NCI-H345 (cell line): ENCODE measurements at places on chromosomes 2 and 18.
A peak's percentile ranks its signal among the peaks of the same experiment; 100 is the strongest.

DNA sequence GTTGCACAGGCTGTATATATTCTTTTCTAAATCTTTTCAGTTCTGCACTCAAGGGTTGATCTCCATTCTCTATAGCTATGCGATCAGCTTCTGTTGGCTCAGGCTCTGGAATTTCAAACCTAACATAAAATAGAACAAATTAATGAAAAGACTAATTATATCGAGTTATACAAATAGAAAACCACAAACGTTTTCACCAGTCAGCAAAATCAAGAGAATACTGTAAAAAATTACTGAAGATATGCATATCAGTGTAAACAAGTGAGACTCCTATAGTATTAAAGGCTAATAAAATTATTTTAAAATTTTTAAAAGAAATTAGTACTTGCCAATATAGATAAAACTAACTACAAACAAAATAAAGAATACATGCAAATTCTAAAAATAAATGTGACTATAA is 107.0 kb downstream of the SOS1 start:
- no peak for DNase-seq

DNA sequence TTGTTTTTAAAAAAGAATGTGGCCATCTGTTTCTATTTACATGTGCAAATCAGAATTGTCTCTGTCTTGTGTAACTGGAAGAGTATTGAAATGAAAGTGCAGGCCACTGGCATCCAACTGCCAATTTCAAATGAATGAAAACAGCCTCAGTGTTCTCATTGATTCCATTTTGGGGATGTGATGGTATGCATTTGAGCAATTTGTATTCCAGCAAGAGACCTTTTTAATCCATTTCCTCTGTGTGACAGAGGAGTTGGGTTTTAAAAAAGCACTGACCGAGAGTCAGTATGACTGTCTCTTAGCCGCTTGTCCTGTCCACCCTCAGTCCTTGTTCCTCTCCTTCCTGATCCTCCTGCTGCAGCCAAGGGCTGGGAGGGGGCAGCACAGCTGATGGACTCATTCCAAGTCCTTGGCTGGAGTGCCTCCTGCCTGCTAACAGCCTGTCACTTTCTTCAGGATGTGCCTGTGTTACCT is 50.0 kb downstream of the ASAP2 start:
- DNase-seq, result no peak

DNA sequence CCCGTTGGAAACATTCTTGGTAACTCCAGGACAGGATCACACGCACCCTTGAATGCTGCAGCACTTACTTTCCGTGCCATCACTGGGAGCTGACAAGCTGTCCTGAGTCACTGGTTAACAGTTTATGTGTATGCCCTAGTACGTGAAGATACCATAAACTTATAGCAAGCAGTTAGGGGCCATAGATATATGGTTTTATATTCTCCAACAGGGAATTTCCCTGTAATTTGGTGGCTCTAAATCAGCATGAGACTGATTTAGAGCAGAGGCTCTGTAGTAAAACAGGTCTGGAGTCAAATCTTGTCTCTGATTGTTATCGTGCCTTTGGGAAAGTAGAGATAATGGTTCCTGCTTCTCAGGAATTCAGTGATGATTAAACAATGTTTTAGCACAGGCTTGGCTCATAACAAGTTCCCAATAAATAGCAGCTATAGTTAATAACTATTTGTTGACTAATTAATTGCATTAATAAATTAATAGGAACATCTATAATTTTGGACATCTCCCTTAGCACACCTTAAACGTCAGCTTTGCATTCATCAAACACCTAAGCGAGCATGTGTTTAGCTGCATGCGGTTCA is 215.2 kb downstream of the VAPA start:
- DNase-seq, result no peak

GRCh38 chr2:134623796-134624195 is 95.0 kb downstream of the TMEM163 start:
- no peak for DNase-seq

- no peak for DNase-seq
These were observed 260.5 kb upstream of the THUMPD2 start for GRCh38 chr2:40039549-40039948.

DNA sequence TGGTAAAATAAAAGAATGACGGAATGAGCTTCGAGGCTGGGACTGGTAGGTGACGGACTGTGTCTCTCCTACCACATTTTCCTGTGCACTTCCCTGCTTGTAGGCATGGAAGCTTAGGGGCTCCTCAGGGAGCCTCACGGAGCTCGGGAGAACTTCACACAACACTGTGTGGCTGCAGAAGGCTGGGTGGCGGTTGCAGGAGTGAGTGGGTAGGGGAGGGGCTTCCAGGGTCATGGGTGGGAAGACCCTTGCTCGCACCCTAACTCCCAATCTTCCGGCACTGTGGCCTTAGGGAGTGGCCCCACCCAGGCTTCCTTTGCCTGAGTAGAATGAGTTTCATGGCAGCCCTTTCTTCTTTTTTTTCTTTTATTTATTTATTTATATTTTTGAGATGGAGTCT is 128.6 kb downstream of the INHBB start:
- no peak for DNase-seq

DNA sequence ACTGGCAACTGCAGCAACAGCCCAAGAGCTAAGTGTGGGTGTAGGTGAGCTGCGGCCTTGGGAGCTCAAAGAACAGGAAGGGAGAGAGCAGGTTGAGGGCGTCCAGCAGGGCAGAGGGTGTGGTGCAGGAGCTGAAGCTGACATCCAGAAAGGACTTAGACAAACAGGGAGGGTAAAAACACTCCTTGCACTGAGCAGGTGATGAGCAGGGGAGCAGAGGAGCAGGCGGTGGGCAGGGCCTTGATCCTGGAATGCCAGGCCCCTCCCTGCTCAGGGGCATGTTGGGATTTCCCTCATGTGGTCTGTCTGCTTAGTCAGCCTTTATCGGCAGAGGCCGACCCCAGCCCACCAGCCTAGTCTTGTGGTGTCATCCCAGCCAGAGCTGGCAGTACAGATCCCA is 63.6 kb downstream of the VSNL1 start:
- no peak for DNase-seq

DNA sequence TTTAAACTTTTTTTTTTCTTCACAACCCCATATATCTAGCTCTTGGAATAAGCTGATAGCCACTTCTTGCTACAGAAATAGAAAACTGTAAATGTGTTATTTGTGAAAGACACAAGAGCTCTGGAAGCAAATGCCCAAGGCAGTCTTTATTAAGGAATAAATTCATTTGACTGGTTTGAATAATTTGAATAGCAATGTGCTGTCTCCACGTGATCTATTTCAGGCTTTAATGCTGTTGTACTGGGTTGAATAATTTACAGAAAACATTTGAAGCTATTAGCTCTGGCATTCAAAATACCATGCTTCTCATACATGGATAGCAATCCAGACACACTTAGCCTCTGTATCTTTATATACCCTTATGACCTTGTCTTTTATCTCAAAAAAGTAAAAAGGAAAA is 366.7 kb upstream of the KCNJ3 start:
- DNase-seq, result no peak

DNA sequence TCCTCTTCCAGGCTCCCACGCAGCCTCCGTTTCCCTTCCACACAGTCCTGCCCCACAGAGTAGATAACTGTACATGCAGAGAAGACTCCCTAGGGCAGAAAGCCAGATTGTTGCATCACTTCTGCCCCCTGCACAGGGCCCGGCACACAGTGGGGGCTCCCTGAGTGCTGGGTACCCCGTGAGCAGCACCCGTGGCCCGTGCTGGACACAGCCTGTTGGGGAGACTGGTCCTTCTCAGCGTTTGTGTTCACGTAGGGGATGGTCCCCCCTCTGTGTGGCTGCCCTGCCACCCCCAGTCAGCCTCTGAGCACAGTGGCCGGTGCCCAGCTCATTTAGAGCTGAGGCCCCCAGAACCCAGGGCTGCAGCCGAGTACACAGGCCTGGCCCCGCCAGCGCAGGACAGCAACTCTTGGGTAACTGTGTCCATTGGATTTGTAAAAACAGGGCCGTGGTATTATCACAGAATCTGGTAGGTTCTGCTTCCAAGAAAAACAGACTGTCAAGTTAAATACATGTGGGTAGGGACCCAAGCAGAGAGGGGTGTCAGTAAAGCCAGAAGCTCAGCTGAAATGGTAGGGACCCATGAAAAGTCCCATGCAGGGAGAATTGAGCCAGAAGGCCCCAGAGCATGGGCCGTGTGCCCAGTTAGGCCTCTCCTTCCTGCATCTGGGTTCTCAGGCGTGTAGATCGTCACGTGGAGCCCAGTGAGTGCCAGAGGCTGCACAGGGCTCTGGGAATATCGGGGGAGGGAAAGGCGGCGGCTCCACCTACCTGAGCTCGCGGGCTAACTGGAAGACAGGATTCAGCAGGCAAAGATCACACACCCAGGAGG is 257.3 kb downstream of the ATAD2B start:
- no peak for DNase-seq

DNA sequence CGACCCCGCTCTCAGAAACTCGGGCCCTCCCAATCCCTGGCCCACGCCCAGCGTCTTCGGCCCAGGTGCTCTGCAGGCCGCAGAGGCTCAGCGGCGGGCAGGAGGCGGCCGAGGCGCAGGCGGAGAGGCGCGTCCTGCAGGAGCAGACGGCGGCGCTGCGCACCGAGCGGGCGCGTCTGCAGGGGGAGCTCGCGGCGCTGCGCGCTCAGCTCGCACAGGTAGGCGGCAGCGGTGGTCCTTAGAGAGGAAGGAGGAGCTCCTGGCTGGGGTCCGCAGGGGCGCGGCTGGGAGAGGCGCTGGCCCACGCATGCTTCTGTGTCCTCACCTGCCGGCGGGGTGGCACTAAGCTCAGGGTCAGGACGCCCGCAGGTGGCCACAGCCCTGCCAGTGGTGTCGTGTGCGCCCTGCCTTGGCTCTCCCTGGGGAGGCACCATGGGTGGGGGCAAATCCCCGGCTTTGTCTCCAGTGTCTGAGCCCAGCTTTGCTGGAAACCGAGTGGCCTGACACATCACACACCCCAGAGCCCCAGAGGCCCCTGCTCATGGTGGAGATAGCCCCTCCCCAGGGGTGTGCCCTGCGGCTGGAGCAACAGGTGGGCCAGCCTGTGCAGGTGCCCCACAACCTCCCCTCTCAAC is 14.9 kb upstream of the SNED1 start:
- peak; percentile 72 for DNase-seq

GRCh38 chr2:158212301-158212700 is 110.6 kb downstream of the UPP2 start:
- DNase-seq, result no peak

DNA sequence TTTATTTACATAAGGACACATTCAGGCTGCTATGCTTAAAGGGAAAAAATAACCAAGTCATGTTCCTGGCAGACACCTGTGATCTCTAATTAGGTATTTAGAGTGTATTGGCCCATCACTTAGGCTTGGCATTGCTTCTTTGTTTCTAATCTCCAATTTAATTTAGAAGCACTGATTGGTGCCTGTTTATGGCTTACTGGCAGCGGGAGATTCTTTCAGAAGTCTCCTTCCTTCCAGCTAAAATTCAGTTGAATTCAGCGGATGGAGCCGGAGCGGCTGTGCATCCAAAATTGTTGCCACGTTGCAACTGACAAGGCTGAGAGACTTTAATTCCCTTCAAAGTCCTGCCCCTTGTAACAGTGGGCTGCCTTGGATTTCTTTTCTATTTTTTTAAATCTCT is 66.5 kb downstream of the VWA3B start:
- no peak for DNase-seq

GRCh38 chr2:193539188-193539587 is 1344.5 kb upstream of the TMEFF2 start:
- DNase-seq, result no peak

DNA sequence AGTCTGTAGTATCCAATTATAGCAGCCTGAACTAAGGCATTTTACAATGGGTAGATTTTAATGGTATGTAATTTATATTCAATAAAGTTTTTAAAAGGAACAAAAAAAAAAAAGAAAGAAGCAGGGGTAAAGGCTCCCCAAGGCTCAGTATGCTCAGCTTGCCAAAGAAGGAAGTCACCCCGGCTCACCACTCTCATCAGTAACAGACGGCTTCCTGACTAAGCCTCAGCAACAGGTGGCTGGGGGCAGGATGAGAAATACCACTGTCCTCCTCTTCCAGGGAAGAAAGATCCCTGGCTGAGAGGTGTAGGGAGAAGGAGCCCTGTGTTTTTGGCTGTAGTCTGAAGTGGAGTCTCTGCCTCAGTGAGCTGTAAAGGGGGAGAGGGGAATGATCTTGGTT is 121.2 kb downstream of the ARHGEF4 start:
- DNase-seq, result no peak

DNA sequence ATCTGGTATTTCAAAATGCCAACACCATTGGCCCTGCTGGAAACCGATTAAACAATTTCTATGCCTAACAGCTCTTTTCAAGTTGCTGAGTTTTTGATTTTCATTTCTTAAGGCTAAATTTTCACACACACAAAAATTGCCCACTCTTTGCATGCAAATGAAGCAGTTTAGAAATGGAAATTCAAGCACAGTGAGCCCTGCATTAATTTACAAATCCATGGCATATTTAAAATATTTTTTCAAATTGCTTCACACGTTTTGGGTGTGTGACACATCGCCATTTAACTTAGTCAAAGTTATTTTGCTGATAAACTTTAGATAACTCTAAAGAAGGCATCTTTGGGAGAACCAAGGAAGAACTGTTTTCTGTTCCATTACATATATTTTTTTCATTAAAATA is 184.8 kb downstream of the TXNL1 start:
- no peak for DNase-seq

DNA sequence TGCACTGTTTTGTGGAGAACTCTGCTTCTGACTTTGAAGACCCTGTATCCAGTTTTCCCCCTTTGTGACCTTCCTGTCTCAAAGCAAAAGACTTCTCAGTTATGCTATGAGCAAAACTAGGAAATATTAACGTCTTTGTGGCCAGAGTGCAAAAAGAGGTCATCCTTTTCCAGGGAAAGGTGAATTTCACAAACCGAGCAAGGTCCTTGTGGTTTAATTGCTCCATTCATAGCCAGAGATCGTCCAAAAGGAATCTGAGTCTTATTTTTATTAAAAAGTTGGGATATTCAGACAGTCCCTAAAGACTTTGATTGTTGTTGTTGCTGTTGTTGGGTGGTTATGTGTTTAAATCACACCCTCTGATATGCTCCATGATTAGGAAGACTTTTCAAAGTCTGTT is 77.4 kb downstream of the NAB1 start:
- no peak for DNase-seq

DNA sequence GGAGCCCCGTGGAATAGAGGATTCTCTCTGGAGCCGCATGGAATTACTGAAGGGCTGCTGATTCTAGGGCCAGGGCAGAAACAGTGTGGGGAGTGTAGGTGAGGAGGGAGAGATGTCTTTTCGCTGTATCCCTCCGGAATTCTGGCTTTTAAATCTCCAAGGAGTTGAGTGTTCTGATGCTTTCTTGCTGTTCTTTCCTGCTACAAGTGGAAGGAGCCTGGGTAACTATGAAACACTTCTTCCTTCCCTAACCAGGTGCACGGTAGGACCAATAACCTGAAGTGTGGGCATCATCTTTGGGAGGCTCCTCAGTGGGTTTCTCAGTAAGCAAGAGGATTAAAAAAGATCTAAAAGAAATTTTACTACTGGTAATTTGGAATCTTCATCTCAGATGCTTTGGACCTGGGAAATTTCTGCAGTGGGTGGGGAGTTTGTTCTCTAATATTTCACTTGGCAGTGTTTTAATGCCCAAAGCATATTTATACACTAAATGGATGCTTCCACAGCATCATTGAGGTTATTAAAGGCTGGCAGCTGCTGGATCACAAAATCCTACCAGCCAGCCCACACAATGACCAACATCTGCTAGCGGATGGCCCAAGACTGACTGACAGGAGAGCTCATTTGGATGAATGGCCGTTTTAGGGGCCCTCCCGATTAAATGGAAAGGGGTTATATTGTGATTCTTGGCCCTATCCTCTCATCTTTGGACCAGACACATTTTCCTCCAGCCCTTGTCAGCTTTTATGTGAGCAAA is 2.1 kb downstream of the EML6 start:
- no peak for DNase-seq
